Smooth muscle cell of bladder (primary cell): ENCODE measurements at places on chromosomes 12 and 14. TPM values are rescaled to one million over a fixed set of nuclear protein-coding genes. Genes with fewer than 3 reads are reported as not detected.

Gene CIROP
- total RNA-seq: under 0.01 and 0.18 TPM in 2 replicates

Gene NELL2
- not detected in 2 replicates for total RNA-seq

Gene MYL2
- total RNA-seq: not detected in 2 replicates

Gene ZCCHC8
- total RNA-seq: 11.8 and 12.3 TPM in 2 replicates

Gene SSPN
- total RNA-seq: 9.4 and 24.6 TPM in 2 replicates

Gene ABHD12B
- total RNA-seq: under 0.01 TPM in 1 of 2 replicates, not detected in the other

Gene PRH2
- total RNA-seq: 0.14 and 0.18 TPM in 2 replicates

Gene PAPLN
- 1.8 and 2.4 TPM in 2 replicates for total RNA-seq

Gene TGFB3
- total RNA-seq: 12.2 and 19.8 TPM in 2 replicates

Gene GAPDH
- total RNA-seq: 7,747 and 9,147 TPM in 2 replicates

Gene CLEC6A
- not detected in 2 replicates for total RNA-seq

Gene LLPH
- total RNA-seq: 4.7 and 6.0 TPM in 2 replicates

Gene CFAP251
- total RNA-seq: 2.4 and 3.3 TPM in 2 replicates

Gene ST8SIA1
- total RNA-seq: 0.65 and 0.71 TPM in 2 replicates

Gene B3GNT4
- under 0.01 and 0.09 TPM in 2 replicates for total RNA-seq

Gene ACSM4
- total RNA-seq: not detected in 2 replicates
